Foreskin fibroblast (primary cell): ENCODE measurements at places on chromosomes 12 and 14.

GRCh38 chr12:6703631-6704030, 3.0 kb upstream of the PIANP start:
- DNase-seq = no peak

DNA sequence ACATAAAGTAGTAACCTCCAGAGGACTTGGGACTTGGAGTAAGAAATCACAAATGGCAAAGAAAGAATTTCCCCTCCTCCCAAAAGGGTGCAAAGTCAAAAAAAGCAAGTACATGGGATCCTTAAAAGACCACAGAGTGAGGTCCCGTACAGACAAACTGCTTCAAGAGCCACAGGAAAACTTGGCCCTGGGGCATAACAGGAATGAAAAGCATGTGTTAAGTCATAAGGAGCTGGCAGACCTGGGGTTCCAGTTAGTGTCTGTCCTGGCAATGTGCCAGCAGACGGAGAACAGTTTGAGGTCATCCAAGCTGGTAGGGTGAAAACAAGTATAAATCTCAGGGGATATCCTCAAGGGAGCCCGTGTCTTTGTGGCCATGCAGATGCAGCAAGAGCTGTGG, 73.2 kb downstream of the HSD17B6 start:
- DNase-seq = peak; percentile 18

DNA sequence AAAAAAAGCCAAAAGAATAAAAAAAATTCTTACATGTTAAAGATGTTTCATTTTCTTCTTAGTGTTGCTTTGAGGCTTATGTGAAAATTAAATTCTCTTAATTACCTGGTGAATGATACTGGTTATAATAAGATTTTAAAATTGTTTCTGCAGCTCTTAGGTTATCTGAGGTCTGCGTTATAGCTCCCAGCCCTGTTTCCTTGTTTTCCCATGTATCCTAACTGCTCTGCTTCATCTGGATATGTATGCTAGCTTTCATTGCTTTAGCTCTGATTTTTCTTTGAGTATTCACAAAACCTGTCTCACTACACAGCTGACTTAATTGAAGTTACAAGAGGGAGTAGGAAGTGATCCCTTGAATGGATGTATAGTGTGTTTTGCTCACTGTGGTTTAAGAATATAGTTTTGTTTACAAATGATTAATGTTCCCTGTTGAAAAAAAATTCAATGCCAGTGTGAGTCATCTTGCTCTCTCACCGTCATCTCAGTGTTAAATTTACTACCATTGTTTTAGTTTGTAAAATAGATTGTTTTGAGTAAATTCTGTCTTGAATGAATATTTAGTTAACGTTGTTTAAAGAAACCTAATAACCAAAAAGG, 26.8 kb downstream of the CPSF6 start:
- peak; percentile 56 for DNase-seq

GRCh38 chr14:19799880-19800279, 3.7 kb upstream of the OR4N2 start:
- DNase-seq = no peak

DNA sequence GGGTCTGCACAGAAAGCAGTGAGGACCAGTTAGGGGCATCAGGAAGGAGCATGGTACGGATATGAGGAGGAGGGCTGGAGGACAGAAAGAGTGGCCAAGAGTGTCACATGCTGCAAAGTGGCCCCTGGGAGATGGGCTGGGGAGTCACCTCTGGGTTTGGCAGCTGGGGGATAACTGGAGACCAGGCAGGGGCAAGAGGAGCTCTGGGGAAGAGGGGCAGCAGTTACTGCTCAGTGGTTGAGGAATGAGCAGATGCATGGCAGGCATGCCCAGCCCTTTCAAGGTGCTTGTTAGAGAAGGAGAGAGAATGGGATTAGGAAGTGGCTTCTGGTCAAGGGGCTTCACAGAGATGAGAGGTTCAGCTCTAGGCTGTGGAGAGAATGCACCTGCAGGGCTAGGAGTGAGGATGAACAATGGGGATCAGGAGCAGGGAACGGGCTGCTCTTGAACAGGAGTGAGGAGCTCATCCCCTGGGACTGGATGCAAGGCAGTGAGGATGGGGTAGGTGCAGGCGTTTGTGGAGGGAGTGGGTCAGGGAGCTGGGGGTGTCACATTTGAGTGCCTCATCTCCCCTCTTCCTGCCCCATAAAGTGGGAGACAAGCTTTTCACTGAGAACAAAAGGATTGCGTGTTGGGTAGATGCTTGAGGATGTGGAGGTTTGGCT, 127.5 kb downstream of the PAPOLA start:
- no peak for DNase-seq

DNA sequence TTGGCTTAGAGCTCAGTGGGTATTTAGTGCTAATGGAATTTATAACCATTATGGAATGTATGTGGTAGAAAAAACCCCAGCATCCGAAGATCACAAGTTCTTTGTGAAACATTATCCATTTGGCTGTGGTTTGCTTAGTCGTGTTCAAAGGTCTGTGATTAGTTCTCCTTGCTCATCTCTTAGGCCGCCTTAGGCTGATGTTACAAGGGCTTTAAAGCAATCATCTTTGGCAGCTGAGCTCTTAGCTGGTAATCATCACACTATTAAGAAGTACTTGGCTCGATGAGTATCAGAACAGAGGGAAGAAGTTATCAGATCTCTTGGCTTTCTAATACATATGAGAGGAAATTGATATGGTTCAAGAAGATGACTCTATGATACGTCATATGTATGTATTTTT, 124.1 kb upstream of the E2F7 start:
- DNase-seq = peak; percentile 80

- DNase-seq = no peak
Measured at GRCh38 chr14:36021591-36022320, 154.8 kb downstream of the PTCSC3 start.

GRCh38 chr12:110543252-110543959, 39.7 kb downstream of the PPTC7 start:
- DNase-seq = peak; percentile 96

DNA sequence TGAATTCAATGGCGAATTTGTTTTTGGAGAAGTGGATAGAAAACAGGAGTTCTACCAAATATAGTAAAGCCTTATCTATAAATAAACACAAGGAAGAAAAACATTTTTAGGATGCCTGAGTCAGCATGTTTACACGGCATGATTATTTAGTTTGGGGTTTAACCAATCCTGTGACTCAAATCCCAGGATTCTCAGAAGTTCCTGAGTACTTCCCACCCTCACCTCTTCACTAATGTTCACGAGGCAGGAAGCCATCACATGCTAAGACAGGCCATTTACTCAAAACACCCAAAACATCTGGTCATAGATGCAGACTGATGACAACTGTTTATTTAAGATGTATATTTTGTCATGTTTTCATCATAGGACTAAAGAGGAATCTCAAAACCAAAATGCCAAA, 3.4 kb upstream of the GLRX5 start:
- peak; percentile 86 for DNase-seq

DNA sequence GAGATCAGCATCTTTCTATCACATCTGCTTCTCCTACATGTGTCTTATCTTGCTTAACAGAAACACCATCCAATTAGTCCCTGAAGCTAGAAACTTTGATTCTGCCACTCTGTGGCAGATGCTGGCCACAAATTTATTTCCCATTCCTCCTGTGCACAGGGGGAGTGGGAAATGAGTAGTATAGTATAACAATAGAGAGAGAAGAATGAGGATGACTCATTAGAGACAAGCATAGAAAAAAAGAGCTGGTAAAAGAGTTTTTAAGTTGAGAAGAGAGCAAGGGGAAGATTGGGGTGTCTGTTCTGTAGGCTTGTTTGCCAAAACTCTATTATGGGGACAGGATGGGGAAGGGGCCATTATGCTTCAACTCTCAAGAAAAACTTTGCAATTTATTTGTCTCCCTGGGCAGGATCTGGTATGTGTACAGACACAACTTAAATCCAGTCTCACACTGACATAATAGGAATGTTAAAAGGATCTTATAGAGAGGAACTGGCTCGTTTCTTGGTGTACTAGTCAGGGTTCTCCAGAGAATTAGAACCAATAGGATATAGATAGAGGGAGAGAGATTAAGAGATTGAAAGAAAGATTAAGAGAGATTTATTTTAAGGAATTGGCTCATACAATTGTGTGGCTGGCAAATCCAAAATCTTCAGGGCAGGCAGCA, 142.6 kb upstream of the CPSF6 start:
- peak; percentile 44 for DNase-seq

DNA sequence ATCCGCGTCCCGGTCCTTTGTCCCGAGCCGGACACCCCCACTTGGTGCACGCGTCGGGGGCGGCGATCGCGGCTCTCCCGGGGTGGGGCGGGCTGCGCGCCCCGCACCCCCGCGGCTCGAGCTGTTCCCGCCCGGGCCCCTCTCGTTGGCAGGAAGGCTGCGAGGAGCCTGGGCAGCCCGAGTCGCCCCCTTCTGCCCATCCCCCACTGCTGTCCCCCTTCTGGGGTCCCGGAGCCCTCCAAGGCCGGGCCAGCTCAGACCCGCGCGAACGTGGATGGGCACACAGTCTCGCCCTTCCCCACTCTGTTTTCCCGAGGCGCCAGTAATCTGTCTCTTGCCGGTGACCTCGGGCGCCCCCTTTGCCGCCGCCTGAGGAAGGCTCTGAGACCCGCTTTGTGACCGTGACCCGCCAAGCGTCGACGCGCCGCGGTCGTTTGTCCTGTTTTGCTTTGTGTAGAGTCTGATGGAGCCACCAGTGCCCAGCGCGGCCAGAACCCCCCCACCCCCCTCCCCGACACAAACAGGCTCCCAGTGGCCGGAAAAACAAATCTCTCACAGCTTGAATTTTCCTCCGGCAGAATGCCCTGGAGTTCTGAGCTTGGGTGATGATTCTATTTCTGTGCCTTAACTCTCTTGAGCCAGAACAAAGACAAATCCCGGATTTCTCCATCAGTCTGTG, 610 bp downstream of the C14orf132 start:
- peak; percentile 57 for DNase-seq

- no peak for DNase-seq
Measured at GRCh38 chr12:24198936-24199671, 249.6 kb upstream of the SOX5 start.

- DNase-seq = peak; percentile 57
Measured at GRCh38 chr14:30214014-30214413, 286.4 kb upstream of the PRKD1 start.

- no peak for DNase-seq
Measured at GRCh38 chr14:103283916-103284315, 50.1 kb upstream of the EIF5 start.

GRCh38 chr14:49051328-49052060, 534.7 kb downstream of the RPS29 start:
- no peak for DNase-seq

GRCh38 chr14:96380735-96381134, 11.2 kb upstream of the AK7 start:
- DNase-seq = no peak

- DNase-seq = no peak
Measured at GRCh38 chr14:68898248-68899032, 80.7 kb downstream of the ACTN1 start.

GRCh38 chr12:67966560-67966959, 22.7 kb upstream of the IFNG-AS1 start:
- DNase-seq = no peak

GRCh38 chr12:15752785-15753184, 36.4 kb downstream of the EPS8 start:
- no peak for DNase-seq

DNA sequence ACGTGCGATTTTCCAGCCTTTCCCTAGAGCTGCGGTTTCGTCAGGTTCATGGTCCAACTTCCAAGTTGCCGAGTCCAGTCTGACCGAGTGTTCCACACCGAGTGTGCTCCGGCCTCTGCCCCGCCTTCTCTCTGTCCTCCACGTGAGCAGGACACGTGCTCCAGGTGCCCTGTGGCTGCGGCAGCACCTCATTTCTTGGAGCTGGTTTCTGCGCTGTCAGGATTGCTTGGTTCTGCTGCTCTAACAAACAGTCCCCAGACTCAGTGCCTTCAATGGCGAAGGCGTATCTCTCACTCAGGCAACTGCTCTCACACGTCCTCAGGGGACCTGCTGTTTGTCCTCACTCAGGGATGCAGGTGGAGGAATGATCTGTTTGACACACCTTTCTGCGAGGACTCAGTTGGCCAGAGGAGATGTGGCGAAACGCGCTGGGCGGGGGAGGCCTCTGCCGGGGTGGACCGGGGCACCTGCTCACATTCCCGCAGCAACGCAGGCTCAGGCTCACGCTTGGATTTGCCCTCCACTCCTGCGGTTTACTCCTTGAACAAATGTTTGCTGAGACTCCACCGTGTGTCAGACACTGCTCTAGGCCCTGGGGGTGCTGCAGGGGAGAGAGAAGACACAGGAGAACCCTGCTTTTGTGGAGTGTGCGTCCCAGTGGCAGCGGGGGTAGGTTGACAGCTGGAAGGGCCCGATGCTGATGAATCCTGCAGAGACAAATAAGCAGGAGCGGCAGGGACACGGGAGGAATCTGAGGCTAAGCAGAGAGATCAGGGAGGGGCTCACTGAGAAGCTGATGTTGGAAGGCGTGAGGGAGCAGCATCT, 63.4 kb upstream of the FBRSL1 start:
- no peak for DNase-seq

GRCh38 chr12:110930348-110931314, 10.3 kb upstream of the MYL2 start:
- no peak for DNase-seq

DNA sequence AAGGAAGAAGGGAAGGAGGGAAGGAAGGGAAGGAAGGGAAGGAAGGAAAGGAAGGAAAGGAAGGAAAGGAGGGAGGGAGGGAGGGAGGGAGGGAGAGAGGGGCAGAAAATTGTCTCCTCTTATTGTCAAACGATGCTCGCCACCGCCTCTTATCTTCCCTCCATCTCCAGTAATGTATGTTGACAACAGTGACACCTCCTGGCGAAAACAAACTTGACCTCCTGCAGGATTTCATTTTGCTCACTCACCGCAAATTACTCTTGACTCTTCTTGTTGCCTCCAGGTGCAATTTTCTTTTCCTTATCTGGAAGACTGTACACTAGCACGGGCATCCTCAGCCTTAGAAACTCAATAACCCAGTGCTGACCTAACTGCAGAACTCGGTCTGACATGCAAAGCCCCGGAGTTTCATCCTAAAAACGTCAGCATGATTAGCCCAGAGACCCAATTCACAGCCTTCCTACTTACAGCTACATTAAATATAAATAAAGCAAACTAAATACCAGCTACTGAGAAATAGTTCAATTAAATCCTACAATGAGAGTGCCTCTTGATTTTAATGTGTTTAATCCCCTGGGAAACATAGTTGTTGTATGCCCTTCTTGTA, 512.4 kb upstream of the TMPO start:
- DNase-seq = no peak

DNA sequence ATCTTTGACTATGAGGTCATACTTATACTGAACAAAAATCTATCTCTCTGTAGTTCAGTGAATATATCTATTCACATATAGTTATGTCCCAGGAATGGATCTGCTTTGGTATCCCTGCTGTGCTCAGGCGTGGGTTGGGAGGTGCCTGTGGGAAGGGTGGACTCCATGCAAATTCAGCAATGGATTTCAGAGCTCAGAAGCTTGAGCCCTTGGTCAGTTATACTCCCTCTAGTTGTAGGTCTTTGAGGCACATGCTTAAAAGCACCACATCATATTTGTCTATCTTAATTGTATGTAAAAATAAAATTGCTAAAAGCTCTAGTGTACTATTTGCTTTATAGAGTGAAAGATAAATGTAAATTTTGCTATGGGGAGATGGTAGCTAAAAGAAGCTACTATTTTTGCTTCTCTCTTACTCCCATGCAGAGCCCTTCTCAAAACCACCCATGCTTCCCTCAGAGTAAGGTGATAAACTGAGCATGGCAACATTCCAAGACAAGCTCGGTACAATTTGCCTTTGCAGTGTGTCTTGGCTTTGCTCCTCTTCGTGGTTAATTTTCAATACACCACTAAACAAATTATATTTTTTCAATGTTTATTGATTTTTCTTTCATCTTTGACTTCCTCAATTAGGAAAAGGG, 54.9 kb downstream of the SLC16A7 start:
- DNase-seq = peak; percentile 24
